ENCODE measurements at places on chromosomes 2 and 18.
A peak's percentile ranks its signal among the peaks of the same experiment; 100 is the strongest.

DNA sequence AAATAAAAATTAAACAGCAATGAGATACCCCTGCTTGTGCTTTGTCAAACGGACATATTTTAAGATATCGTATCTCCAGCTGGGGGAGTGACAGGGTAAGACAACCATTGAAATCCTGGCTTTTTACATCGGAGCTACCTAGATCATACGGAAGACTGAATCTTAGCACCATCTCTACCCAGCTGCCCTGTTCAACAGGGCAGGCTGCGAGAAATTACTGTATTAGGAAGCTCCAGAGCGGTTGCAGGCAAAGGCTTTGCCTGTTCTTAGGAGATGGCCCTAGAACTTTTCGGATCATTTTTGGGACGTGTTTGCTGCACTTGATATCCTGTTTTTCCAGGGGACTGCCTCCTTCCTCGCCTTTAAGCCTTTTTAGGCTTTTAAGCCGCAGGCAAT, 2.0 kb upstream of the PRKCE start:
- DNase-seq, result peak; percentile 35

GRCh38 chr2:219440388-219441256, 6.0 kb downstream of the SPEG start:
- DNase-seq, result no peak

DNA sequence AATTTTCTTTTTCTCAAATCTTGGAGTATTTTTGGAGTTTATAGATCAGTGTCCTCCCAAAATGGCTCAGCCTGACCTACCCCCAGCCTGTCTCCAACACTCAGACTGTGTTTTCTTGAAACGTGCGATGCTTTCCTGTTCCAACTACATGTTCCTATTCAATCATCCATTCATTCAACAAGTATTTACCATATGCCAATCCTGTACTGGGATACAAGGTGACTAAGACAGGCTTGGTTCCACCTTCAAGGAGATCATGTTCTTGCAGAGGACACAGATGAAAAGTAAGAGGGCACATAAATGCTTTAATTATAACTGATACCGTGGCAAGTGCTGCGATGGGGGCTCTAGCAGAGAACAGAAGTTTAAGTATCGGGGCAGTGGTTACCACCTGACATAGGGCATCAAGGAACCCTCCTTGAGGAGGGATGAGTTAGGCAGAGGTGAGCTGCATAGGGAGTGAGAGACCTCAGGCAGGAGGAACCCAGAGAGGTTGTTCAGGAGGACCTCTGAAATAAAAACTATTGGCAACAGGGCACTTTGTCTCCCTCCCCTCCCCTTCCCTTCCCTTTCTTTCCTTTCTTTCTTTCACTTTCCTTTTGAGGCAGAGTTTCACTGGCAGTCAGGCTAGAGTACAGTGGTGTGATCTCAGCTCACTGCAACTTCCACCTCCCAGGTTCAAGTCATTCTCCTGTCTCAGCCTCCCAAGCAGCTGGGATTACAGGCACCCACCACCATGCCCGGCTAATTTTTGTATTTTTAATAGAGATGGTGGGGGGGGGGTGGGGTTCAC, 469.0 kb downstream of the EPHA4 start:
- no peak for DNase-seq

- DNase-seq, result no peak
Measured at GRCh38 chr2:210913461-210913860, 357.1 kb downstream of the CPS1 start.

DNA sequence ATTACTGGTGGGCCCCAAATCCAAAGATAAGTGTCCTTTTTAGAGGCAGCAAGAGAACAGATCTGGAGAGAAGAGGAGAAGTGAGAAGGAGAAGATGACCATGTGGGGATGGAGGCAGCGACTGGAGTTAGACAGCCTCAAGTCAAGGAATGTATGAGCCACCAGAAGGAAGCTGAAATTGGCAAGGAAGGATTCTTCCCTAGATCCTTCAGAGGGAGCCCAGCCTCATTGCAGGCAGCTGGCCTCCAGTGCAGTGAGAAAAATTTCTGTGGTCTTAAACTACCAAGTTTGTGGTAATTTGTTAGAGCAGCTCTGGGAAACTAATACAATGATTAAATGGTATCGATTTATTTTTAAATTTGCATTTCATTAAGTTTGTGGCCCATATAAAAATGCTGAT, 167.9 kb downstream of the NCKAP5 start:
- no peak for DNase-seq

GRCh38 chr2:12842917-12843316, 126.2 kb downstream of the TRIB2 start:
- DNase-seq, result no peak

GRCh38 chr2:29786361-29786760, 135.0 kb downstream of the ALK start:
- DNase-seq, result no peak

- no peak for DNase-seq
Measured at GRCh38 chr2:181203916-181204315, 223.5 kb downstream of the UBE2E3 start.

DNA sequence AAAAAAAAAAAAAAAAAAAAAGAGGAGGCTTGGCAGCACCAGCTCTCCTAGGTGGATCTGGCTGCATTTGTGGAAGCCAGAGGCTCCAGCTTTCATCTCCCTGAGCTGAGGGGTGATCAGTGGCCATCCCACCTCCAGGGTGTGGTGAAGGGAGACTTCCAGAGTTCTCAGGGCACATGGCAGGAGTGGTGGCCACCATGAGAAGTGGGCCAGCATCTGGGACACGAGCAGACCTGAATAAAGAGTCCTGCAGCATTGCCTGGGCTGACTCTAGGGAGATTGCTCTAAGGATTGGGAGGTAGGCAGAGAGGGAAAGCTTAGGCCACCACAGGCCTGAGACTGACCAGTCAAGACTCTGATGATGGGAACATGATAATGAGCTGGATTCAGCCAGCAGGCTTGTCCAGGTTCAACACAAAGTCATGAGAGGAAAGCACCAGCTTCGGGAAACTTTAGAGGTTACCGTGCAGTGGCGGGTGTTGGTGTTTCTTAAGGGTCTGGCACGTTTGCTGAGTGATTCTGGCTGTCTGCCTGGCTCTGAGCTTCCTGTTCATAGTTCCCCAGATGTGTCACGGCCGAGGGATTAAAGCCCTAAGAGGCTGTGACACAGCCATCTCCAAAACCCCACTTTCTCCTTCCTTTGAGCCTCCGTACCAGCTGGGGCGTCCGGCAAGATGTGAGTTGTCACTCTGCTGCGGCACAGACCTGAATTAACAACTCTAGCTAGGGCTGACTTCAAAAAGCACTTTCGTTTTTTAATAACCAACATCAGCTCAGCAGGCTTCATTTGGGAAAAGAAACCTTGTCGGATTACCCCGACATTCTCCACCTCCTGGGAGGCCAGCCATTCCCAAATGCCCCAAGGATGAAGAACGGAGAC, 38.3 kb upstream of the IL1R1 start:
- no peak for DNase-seq

- DNase-seq, result no peak
Measured at GRCh38 chr2:105647731-105648130, 97.0 kb upstream of the NCK2 start.

GRCh38 chr18:39318008-39318407, 1752.4 kb upstream of the CELF4 start:
- DNase-seq, result no peak

GRCh38 chr18:46211816-46212215, 107.6 kb downstream of the HAUS1 start:
- no peak for DNase-seq

DNA sequence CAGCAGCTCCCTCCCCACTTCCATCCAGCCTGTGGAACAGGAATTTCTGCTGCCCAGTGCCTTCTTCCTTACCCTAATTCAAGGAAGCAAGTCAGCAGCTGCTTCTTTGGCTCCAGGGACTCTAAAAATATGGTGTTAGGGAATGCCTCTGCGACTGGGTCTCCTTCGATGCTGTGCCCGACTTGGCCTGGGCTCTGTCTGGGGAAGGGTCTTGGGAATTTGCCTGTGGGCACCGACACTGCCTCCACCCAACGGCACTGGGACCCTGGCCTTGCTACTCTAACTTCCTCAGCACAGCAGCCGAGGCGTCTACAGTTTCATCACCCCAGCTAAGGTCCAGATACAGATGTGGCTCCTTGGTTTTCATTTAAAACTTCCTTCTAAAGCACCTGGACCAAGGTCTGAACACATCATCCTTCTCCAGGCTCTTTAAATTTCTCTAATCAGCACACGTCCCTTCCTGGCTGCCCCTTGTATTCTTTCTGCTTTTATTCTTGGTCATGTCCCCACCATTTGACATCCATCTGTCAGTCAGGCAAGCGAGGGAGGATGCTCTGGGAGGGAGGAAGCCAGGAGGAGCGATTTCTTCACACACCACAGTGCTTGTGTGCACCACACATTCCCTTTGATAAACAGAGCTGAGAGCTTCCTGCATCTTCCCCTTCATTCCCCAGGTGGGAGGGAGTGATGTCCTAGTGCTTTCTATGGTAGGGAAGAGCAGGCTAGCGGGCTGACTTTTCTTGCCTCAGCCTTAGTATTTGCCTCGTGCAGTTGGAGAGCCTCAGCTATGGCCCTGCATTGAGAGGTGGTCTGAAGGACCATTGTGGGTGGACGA, 6.8 kb downstream of the LBH start:
- no peak for DNase-seq

DNA sequence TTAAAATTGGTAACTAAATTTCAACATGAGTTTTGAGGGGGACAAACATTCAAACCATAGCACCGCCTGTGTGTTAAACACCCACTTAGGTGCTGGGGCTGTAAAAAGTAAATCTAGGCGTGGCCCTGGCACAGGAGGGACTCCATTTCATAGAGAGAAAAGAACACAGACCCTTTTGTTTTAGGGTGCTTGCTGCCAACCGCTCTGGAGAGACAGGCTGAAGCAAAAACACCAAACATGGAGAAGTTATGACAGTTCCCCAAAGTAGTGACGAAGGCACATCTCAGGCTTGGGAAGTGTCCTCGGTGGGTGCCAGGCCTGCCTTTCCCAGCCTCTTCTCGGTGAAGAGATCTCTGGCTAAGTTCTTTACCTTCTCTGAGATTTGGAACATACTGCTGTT, 5.1 kb downstream of the ACTG2 start:
- DNase-seq, result no peak

- DNase-seq, result no peak
Measured at GRCh38 chr18:39341129-39341528, 1775.5 kb upstream of the CELF4 start.

DNA sequence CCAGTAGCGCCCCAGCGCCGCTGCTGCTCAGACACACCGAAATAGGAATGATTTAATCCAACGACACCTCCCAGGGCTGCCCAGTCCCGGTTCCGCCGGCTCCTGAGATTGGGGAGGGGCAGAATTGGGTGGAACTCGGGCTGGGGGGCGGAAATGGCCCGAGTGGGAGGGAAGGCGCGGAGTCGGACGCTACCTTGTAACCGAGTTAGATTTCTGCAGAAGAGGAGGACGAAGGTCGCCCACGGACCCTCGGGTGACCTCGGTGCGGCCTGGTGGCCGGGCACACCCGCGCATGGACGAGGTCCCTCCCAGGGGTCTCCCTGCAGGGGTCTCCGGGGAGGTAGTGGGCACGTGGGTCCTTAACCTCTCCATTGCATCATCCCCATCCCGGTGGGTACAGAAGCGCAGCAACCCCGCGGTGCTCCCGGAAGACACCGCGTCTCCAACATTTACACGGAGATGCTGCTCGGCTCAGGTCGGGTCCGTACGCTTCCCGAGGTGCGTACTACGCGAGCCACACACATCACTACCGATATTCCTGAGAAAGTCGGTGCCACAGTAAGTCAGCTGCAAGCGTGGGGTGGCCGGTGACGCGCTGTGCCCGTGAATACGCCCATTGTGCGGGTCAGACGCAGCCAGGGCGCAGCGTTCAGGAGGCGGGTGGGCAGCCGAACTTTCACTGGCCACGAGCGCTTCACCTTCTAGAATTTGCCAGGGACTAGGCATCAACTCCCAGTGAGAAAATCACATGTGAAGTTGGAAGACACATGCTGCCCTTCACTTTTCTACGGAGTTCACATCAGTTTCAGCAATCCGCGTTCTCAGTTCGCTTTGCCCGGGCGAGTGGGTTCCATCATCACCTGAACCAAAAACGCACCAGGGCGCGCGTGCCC, 3.0 kb downstream of the ZNF516 start:
- DNase-seq, result peak; percentile 67

DNA sequence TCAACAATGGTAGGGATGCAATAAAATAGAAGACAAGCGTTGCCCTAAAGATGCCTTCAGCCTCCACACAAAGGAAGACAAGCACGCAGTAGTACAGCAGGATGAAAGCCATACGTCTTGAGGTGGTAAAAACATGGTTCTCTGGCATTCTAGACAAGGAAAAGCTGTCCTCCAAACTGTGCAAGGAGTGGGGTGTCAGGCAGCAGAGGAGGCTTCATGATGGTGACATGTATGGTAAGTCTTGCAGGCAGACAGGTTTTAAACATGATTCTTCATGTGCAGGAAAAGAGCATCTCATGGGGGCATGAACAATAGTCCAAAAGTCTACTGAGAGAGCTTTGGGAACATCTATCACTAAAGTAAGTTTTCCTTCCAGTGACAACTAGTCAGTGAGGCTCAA, 241.8 kb downstream of the STK39 start:
- no peak for DNase-seq

- DNase-seq, result no peak
Measured at GRCh38 chr18:26074246-26074645, 16.2 kb downstream of the SS18 start.

GRCh38 chr2:58266211-58266610, 25.1 kb upstream of the FANCL start:
- no peak for DNase-seq

Measured in H7 (cell line).